ENCODE measurements at places on chromosomes 1 and 21.

- H3K4me3 ChIP-seq: no peak overlapping the region
- H3K4me1 ChIP-seq: no peaks in the 10 kb centered on the region
- no peaks in the 10 kb centered on the region for H3K36me3 ChIP-seq
- no peak overlapping the region for H3K27ac ChIP-seq
- no peak for DNase-seq
- H3K27me3 ChIP-seq: no peaks in the 10 kb centered on the region
These were observed 56.1 kb upstream of the ZC3H11B start for GRCh38 chr1:219669042-219669441.

DNA sequence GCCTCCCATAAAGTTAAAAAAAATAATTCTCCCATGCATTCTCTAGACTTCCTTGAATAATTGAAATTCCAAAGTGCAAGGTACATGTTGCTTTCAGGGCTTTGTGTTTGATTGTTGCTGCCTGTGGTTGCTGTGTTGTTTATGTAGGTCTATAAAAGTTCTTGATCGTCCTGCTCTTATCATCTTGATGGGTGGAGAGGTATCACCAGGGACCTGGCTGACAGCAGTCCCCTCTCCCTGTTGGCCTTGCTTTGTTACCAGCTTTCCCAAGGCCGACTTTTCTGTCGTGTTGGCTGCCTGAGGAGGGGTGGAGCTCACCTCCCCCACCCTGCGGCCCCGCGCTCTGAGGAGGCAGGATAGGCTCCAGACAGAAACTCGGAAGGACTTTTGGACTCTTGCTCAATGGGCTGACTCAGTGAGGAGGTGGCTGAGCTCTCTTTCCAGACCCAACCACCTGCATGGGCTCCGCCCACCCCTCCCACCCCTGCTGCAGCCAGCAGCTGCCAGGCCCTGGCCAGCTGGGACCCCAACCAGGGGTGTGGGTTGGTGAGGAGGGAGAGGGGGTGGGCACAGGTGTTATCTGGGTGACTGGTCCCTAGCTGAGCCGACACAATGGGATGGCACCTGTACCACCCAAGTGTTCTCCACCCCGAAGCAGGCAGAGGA is 2.0 kb downstream of the INAVA start:
- H3K36me3 ChIP-seq: no peaks in the 10 kb centered on the region
- H3K4me3 ChIP-seq: no peak overlapping the region
- H3K27me3 ChIP-seq: no peaks in the 10 kb centered on the region

GRCh38 chr21:14566894-14567293 is 20.8 kb upstream of the SAMSN1 start:
- DNase-seq: no peak
- no peaks in the 10 kb centered on the region for H3K4me1 ChIP-seq
- no peak overlapping the region for H3K27ac ChIP-seq
- no peak overlapping the region for H3K4me3 ChIP-seq
- H3K36me3 ChIP-seq: no peaks in the 10 kb centered on the region

DNA sequence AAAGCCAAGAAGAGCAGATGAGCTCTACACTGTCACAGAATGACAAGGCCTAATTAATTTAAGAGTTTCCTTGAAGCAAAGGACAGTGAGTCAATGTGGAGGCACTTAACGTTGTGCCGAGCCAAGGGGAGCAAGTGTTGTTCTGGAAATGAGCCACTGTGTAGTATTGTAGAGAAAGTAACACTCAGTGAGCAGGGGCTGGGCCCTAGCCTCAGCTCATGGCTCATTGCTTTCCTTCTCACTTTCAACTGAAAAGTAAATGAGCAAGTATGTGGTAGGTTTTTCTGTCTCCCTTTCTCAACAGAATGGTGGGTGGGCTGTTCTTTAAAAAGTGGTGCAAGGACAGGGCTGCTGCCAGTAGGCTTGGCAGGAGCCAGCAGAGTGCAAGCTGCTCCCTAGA is 11.8 kb upstream of the KIAA0040 start:
- no peak overlapping the region for H3K27ac ChIP-seq
- H3K4me1 ChIP-seq: peaks cover 31% of the 10 kb centered on the region
- no peak for DNase-seq
- no peaks in the 10 kb centered on the region for H3K36me3 ChIP-seq

- H3K4me3 ChIP-seq: no peak overlapping the region
- H3K36me3 ChIP-seq: no peaks in the 10 kb centered on the region
- peaks cover 2% of the 10 kb centered on the region for H3K27me3 ChIP-seq
- DNase-seq: no peak
- H3K27ac ChIP-seq: no peak overlapping the region
These were observed 5.5 kb downstream of the C1QTNF12 start for GRCh38 chr1:1240822-1241587.

DNA sequence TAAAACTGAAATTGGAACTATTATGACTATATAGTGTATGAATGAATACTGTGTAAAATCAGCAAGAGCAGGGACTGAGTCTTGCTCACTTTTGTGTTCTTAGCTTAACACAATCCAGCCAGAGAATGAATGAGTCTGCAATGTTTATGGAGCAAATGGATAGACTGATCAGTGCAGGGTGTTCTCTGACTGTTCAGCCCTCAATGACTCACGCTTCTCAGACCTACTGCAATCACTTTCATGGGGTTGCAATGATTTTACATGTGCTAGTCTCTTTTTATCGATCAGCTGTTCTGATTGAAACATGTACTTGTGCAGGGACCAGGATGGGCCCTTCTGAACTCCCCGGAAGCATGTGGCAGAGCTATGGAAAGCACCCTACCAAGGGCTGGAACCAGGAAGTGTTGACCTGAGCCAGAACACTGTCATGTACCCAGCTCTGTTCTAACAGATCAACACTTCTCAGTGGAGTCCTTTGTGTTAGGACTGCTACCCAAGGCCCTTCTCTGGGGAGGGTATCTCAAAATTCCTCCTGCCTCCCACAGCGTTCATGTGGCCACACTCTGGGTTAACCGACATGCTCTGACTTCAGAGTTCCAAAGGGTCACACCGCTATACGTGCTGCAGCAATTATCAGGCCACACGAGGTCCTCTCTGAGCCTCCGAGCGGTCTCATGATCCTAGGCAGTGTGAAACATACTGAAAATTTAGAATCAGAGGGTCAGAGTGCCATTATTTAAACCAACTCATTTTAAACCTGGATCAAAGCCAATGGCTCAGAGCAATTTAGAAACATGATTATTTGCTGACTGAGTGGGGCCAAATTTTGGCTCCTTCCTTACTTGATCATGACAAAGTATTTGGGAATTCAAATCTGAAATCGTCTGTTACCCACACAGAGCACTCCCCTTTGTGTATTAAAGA is 35.2 kb downstream of the GRIK1 start:
- no peak overlapping the region for H3K27ac ChIP-seq
- DNase-seq: no peak
- H3K36me3 ChIP-seq: no peaks in the 10 kb centered on the region

GRCh38 chr1:63230722-63231121 is 91.6 kb upstream of the FOXD3 start:
- no peak overlapping the region for H3K4me3 ChIP-seq
- DNase-seq: no peak
- no peaks in the 10 kb centered on the region for H3K36me3 ChIP-seq
- H3K27ac ChIP-seq: no peak overlapping the region

- H3K27ac ChIP-seq: no peak overlapping the region
- no peak for DNase-seq
- no peak overlapping the region for H3K4me3 ChIP-seq
- no peaks in the 10 kb centered on the region for H3K36me3 ChIP-seq
- no peaks in the 10 kb centered on the region for H3K27me3 ChIP-seq
These were observed 203.8 kb upstream of the POU3F1 start for GRCh38 chr1:38250356-38250755.

DNA sequence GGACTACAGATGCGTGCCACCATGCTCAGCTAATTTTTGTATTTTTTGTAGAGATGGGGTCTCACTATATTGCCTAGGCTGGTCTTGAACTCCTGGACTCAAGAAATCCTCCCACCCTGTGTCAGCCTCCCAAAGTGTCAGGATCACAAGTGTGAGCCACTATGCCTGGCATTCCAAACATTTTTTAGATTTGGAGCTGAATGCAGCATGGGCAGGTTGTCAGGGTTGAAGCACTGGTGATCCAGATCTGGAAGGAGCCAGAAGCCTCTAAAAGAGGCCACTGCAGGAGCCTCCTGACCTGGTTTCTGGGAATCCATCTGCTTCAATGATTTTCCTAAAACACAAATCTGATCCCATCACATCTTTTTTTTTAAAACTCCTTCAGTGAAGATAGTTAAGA is 1.8 kb upstream of the CTPS1 start:
- H3K27me3 ChIP-seq: no peaks in the 10 kb centered on the region
- H3K36me3 ChIP-seq: no peaks in the 10 kb centered on the region
- no peak overlapping the region for H3K4me3 ChIP-seq
- H3K4me1 ChIP-seq: peaks cover 25% of the 10 kb centered on the region
- no peak for DNase-seq

DNA sequence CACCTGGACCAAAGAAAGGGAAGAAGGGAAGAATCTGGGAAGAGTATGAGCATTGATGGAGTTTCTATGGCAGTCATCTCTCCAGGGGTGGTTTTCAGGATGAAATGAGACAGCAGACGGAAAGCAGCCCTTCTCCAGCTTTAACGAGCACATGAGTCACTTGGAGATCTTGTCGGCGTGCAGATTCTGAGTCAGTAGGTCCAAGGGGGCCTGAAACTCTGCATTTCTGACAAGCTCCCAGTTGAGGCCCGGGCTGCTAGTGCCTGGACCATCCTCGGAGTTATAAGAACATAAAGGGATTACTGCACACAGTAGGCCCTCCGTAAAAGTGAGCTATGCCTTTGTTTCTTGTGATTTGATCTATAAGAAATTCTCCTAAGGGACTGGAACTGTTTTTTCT is 17.6 kb downstream of the HSPG2 start:
- H3K27ac ChIP-seq: no peak overlapping the region
- H3K27me3 ChIP-seq: no peaks in the 10 kb centered on the region
- no peaks in the 10 kb centered on the region for H3K36me3 ChIP-seq
- H3K4me3 ChIP-seq: no peak overlapping the region

DNA sequence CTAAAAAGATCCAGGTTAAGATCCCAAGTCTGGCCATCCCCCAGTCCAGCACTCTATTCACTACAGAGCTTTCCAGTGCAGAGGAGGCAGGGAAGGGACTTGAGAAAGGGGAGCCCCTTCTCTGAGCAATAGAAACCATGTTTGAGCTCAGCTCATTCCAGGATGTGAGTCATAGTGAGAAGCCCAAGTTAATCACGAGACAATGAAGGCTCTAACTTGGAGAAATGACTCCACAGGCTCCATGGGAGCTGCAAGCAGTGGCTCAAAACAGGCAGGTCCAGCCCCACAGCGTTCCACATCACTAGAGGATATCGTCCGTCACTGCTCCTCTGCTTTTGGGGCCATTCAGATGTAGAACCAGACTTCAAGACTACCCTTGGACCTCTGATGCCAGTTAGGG is 59.1 kb downstream of the CAMK2N1 start:
- H3K36me3 ChIP-seq: no peaks in the 10 kb centered on the region
- H3K4me3 ChIP-seq: no peak overlapping the region
- H3K4me1 ChIP-seq: no peaks in the 10 kb centered on the region
- no peak for DNase-seq
- no peak overlapping the region for H3K27ac ChIP-seq
- no peaks in the 10 kb centered on the region for H3K27me3 ChIP-seq

- H3K4me1 ChIP-seq: no peaks in the 10 kb centered on the region
- H3K27me3 ChIP-seq: no peaks in the 10 kb centered on the region
- no peak overlapping the region for H3K27ac ChIP-seq
- no peaks in the 10 kb centered on the region for H3K36me3 ChIP-seq
These were observed 213.7 kb downstream of the ASTN1 start for GRCh38 chr1:176950736-176951324.

GRCh38 chr1:233277637-233278606 is 17.6 kb downstream of the PCNX2 start:
- H3K27ac ChIP-seq: no peak overlapping the region
- H3K36me3 ChIP-seq: no peaks in the 10 kb centered on the region
- H3K27me3 ChIP-seq: no peaks in the 10 kb centered on the region
- H3K4me1 ChIP-seq: peaks cover 31% of the 10 kb centered on the region
- no peak for DNase-seq

Measured in CD4-positive, alpha-beta memory T cell (primary cell).